Right ventricle myocardium superior (tissue), 1 donor: ENCODE measurements at places on chromosomes 3 and 15.

DNA sequence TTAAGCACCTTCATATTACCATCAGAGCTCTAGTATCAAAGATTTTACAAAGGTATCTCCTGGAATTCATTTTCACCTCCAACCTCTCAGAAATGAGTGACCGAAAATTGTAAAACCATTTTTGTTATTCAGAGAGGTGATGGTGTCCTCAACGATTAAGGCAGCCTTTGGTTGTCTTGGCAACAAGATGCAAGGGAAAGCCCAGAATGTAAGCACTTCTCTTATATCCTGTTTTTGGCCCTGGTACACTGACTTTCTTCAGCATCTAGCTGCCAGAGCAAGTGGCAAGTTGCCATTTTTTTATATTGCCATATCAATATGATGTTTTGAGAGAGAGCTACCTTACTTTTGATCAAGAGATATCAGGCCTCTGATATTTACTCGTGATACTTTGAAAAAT, 384.9 kb upstream of the NECTIN3 start:
- no peak for DNase-seq

- DNase-seq = no peak
Measured at GRCh38 chr15:94253742-94254141, 22.4 kb downstream of the MCTP2 start.

- no peak for DNase-seq
Measured at GRCh38 chr3:29215948-29216347, 64.9 kb upstream of the RBMS3 start.

GRCh38 chr3:121232309-121233225, 313.2 kb downstream of the POLQ start:
- no peak for DNase-seq

DNA sequence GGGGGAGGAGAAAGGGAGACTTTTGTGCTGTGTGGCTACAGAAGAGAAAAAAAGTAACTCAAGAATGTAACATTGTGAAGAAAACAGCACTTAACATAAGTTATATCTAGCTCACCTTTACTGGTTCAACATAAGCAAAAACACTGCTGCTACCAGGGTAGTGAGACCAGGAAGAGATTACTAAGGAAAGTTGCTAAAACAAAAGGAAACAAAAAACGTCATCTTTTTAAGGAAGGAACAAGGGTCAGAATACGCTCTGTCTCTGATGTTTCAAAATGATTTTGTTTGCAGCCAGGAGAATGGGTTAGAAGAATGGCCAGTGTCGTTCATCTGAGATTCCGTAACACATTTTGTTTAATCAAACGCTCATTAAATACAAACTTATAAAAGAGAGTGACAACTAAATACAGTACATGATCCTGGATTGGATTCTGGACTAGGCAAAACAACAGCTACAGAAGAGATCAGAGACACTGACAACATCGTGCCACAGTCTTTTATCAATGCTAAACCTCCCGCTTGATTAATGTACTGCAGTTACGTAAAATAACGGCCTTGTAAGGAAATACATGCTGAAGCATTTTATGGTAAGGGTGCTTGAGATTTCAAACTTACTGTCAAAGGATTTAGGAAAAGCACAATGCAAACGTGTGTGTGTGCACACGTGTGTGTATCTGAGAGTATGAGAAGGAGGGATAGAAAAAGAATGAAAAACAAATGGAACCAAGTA, 67.7 kb downstream of the FOXP1 start:
- no peak for DNase-seq

- no peak for DNase-seq
Measured at GRCh38 chr3:194272861-194273742, 78.0 kb downstream of the CPN2 start.

GRCh38 chr3:8856721-8857120, 87.3 kb upstream of the OXTR start:
- no peak for DNase-seq
